Activated CD8-positive, alpha-beta T cell treated with anti-CD3 and anti-CD28 coated beads, Interleukin-2, amount 10 ng/mL, durations not matched to agents 7 days and 5 days (primary cell): ENCODE measurements at places on chromosomes 11 and 22. TPM values are rescaled to one million over a fixed set of nuclear protein-coding genes. Genes with fewer than 3 reads are reported as not detected.

GRCh38 chr11:17533778-17534415, 10.3 kb downstream of the USH1C start:
- DNase-seq, result no peak

- no peak for DNase-seq
These were observed 19.2 kb upstream of the OR56A3 start for GRCh38 chr11:5922749-5923426.

The ALKBH8 gene
- 11.3 TPM for total RNA-seq

The APOA5 gene
- not detected for total RNA-seq

The PLEKHB1 gene
- 10.0 TPM for total RNA-seq
